Activated CD4-positive, alpha-beta memory T cell treated with anti-CD3 and anti-CD28 coated beads for 36 hours (primary cell): ENCODE measurements at places on chromosomes 6 and 20. TPM values are rescaled to one million over a fixed set of nuclear protein-coding genes. Genes with fewer than 3 reads are reported as not detected.

TGM3 gene
- not detected for total RNA-seq

DNA sequence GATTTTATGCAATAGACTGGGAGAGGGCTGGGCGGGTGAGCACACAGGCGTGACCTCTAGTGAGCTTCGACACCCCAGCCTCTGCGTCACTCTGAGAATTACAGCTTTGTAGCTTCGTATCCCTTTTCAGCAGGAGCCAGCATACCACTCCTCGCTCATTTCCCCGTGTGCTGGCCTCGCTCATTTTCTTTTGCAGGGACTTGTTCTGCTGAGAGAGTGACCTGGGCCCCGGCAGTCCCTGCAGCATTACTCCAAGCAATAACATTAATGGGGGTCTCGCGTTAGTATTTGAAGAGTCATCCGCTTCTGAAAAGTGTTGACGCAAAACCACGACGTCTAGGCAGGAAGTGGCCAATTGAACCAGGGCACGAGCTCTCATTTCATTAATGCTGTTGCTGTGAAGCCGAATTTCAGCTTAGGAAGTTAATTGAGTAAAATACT is 193.7 kb downstream of the QKI start:
- DNase-seq: no peak

DNA sequence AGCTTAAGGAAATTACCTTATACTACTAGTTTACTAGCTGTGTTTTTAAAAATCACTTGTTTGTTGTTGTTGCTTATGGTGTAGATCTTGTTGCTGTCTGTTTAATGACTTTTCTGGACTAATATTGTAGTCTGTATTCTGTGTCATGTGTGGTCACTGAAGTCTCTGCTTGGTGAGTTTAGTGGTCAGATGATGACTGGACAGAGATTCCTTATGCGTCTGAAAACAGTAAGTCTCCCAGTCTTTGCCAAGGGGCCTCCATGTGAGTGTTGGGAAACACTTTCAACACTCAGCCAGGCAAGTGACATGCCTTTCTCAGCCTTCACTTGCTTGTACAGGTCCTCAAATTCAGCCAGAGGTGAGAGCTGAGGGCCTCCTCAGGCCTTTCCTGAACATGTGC is 256.9 kb upstream of the RNF24 start:
- no peak for DNase-seq

DNA sequence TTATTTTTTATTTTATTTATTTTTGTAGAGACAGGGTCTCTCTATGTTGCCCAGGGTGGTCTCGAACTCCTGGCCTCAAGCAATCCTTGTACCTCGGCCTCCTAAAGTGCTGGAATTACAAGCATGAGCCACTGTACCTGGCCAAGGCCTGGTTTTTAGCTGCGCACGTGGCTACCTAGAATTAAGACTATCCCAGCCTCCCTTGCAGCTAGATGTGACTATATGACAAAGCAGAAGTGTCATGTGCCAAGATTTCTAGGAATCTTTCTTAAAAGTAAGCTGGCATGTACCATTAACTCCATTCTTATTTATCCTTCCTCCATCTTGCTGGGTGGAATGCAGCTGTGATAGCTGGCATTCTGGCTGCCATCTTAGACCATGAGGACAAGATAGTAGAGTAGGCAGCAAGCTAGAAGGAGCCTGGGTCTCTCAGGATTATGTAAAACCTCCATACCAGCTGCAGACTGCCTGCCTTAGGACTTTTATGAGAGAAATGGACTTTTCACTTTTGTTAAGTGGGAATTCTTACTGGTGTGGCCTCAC is 2.1 kb upstream of the SPDEF start:
- no peak for DNase-seq

GPR6 gene
- not detected for total RNA-seq

DNA sequence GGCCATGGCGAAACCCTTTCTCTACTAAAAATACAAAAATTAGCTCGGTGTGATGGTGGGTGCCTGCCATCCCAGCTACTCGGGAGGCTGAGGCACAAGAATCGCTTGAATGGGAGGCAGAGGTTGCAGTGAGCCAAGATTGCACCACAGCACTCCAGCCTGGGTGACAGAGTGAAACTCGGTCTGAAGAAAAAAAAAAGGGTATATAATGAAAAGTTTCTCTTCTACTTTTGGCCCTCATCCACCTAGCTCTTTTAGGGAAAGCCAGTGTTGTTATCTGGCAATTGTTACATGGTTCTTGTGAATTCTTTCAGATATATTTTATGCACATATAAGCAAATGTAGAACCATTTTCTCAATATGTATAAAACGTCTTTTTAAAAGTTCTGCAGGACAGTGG is 19.0 kb downstream of the KIF3B start:
- no peak for DNase-seq

DNA sequence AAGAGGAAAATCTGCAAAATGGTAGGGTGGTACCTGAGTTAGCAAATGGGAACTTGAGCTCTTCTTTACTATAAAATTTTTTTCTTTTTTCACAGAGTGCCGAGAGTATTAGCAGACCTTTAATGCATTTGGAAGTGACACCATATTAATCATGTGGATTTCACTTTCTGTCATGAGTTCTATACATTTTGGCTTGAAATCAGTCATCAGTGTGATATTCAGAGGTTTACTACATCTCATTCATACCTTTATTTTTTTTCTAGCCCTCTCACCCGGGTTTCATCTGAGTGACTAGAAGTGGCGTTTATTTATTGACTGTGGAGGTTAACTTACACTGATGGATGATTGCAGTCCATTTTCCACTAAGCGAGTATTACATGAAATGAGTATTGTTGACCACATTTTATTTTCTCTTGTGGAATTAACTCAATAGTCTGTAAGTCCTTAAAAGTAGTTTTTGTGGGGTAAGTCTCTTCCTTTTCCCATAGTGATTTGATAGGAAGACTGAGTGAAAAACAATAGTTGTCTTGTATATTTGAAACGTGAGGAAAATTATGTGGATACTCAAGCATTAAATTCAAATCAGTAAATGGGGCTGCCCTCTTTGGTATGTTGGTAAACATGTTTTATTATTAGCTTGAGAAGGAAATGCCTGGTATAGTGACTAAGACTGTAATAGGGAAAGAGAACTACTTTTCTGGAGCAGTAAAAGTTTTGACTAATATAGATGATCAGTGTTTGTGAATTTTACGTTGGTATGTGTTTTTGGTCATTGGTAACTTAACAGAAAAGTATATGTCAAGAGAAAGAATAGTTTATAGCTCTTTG is 55.5 kb downstream of the JARID2 start:
- no peak for DNase-seq

- DNase-seq: no peak
Observed at GRCh38 chr6:21116736-21117135, 476.8 kb upstream of the SOX4 start.

- DNase-seq: no peak
Observed at GRCh38 chr6:144578385-144579350, 293.5 kb downstream of the UTRN start.

GRCh38 chr20:11976966-11977365 is 59.3 kb downstream of the BTBD3 start:
- DNase-seq: no peak

GNMT gene
- total RNA-seq: not detected

BMP2 gene
- total RNA-seq: not detected

GRCh38 chr6:47096211-47096895 is 54.2 kb upstream of the ADGRF1 start:
- no peak for DNase-seq

- no peak for DNase-seq
Observed at GRCh38 chr6:112216662-112217551, 37.5 kb downstream of the LAMA4 start.

KIAA1755 gene
- not detected for total RNA-seq
